ENCODE measurements at places on chromosomes 5 and 9. TPM values are rescaled to one million over a fixed set of nuclear protein-coding genes. Genes with fewer than 3 reads are reported as not detected.

The CNTNAP3B gene
- total RNA-seq: 2.9 TPM

The IFNK gene
- total RNA-seq: not detected

- DNase-seq: no peak
These were observed 756 bp upstream of the PRR7 start for GRCh38 chr5:177445917-177446199.

- DNase-seq: peak; percentile 100
These were observed at the start of gene ASB6 for GRCh38 chr9:129641750-129642585. Gene ASB6 (minus strand): TSS chr9:129642151. CDS start chr9:129641999, 152 bp downstream.

- DNase-seq: no peak
These were observed 99.2 kb downstream of the SH3TC2 start for GRCh38 chr5:148963664-148964063.

Data from H1 (cell line).